ENCODE measurements at places on chromosomes 4 and X.

DNA sequence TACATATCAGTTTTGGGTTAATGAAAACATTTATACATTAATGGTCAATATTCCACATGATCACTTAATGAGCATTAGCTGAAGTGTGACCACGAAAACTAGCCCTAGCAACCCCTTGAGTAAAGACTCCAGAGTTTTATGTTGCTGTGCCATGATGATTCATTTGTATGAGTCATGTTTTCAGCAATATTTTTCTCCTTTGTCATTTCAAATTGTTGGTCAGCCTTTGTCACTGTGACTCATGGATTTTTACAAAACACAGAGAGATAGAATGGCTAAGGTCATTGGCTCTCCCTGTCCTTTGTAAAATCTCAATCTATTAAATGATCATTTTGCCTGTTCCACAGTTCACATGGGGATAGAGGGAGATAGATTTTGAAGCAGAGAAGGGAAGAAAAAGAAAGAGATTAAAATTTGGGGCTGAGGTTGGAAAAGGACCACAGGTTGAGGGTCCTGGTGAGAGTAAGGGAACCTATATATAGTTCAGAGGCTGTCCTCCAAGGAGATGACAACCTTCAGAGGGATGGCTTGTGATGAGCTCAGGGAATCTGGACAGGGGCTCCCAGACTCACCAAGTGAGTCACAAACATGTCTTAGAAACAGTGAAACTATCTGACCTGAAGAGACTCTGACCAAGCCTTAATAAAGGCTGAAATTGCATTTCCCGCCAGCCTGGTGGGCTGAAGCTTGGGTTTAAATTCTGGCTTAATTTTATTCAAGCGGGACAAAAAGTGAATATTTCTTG is 25.6 kb downstream of the NR0B1 start:
- no peak for DNase-seq

DNA sequence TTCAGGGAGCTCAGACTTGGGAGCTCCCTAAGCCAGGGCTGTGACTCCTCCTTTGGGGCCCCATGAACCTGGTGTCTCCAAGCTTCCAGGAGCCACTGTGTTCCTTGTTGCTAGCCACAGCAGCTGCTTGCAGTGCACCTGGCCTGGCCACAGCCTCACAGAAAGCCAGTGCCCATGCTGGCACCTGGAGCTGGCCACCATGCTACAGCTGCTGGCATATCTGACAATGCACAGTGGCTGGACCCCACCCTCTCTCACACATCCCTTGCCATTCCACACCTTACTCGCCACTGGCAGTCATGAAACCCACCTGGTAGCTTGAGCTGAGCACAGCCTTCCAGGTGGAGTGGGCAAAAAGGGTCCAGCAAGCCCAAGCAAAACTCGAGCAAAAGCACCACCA is 441.7 kb downstream of the ARAP2 start:
- no peak for DNase-seq

DNA sequence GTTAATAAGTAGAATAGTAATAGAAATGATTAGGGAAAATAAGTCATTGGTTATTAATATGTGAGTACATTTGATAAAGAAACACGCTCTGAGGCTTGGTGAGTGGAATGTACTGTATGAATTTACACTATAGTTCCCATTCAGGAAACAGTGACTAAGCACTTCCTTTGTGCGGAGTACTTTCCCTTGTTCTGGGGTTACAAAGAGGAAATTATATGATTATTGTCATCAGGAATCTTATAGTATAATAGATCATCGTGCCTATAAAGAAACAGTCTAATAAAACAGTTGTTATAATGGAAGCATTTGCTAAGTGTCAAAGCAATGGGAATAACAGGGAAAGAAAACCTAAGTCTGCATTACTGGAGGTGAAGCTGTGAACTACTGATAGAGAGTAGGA is 138.0 kb downstream of the RPA4 start:
- no peak for DNase-seq

GRCh38 chr4:3228881-3229280 is 20.1 kb upstream of the MSANTD1 start:
- no peak for DNase-seq

GRCh38 chrX:123157586-123157985 is 26.5 kb upstream of the GRIA3 start:
- DNase-seq: no peak

DNA sequence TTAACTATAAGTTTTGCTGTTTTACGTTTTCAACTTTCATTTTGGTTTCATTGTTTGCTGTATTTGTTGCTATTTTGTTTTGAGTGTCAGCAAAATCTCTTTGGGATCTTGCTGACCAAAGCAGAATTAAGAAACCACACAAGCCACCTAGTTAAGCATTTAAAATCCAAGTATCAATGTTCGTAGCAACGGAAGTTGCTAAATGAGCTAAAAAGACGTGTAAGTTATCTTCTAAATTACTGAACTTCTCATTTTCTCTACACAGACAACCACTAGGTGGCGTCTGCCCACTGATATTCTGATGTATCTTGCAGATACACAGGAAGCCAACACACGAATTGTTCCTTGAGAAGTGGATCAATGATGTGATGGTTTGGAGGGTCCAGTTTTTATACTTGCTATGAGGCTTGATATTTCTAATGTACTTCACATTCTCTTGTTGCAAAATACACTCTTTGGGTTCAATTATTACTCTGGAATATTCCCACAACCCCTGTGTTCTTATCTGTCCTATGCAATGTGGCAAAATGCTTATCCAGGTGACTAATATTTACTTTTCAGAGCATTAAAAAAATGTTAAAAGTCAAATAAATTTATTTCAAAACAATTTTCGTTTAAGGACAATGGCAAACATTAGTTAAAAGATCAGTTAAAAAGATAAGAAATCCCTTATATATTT is 250.5 kb downstream of the TECRL start:
- DNase-seq: no peak

DNA sequence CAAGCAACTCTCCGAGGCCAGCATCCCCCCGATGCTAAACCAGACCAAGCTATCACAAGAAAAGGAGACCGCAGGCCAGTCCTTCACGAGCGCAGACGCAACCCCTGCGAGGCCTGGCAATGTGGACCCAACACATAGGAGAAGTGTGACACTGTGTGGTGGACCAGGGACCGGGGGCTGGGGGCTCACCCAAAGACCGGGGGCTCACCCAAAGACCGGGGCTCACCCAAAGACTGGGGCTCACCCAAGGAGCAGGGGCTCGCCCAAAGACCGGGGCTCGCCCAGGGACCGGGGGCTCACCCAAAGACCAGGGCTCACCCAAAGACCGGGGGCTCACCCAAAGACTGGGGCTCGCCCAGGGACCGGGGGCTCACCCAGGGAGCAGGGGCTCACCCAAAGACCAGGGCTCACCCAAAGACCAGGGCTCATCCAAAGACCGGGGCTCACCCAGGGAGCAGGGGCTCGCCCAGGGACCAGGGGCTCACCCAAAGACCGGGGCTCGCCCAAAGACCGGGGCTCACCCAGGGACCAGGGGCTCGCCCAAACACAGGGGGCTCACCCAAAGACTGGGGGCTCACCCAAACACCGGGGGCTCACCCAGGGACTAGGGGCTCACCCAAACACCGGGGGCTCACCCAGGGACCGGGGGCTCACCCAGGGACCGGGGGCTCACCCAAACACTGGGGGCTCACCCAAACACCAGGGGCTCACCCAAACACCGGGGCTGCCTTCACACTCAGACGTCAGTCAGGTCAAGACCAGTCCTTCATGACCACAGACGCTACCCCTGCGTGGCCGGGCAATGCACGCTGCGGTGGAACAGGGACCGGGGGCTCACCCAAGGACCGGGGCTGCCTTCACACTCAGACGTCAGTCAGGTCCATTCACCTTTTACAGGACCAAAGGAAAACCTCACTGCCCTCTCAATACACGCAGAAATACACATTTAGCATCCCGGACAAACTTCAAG is 32.9 kb downstream of the PPP2R3B start:
- DNase-seq: no peak

GRCh38 chr4:180160195-180160983 is 2082.8 kb upstream of the TENM3 start:
- DNase-seq: no peak

DNA sequence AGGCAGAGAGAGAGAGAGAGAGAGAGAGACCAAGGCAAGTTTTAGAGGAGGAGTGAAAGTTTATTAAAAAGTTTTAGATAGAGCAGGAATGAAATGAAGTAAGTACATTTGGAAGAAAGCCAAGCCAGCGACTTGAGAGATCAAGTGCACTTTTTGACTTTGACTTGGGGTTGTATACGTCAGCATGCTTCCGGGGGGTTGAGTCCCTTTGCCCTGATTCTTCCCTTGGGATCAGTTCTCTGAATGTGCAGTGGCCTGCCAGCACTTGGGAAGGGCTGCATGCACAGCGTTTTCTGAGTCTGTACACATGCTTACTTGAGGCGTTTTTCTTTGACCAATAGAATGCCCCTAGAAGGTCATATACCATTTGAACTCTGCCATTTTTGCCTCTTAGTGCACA is 400.5 kb downstream of the PDGFC start:
- no peak for DNase-seq

- DNase-seq: no peak
Observed at GRCh38 chrX:13695601-13696115, 6.7 kb downstream of the RAB9A start.

DNA sequence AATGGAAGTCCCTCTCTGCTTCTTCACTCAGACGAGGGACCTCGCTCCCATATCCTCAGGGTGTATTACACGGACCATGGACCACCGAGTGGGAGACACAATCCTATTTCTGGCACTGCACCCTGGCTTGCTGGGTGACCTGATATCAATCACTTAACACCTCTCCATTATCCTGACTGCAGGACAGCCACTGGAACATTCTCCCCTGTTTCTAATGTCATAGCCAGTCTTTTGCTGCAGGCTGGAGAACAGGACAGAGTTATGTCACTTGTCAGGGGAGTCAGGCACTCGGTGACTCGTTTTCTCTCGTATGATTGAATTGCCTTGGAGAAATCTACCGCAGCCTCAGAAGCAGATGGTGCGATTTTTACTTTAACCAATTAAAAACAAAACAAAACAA is 219.1 kb upstream of the IGFBP7 start:
- no peak for DNase-seq

DNA sequence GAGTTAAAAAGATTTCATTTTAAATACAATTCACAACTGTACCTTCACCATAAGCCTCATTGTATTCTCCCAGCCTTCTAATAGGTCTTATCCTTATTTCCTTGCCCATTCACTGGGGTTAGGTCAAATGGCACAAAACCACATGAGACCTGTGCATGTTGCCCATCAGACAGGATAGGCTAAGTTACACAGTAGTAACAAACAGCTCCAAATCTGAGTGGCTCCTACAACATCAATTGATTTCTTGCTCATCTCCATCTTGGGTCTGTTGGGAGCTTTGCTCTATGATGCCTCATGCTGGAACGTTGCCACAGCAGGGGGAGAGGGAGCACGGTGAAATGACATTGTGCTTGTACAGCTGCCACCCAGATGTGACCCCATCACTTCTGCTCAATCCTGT is 70.6 kb downstream of the DHX15 start:
- no peak for DNase-seq

DNA sequence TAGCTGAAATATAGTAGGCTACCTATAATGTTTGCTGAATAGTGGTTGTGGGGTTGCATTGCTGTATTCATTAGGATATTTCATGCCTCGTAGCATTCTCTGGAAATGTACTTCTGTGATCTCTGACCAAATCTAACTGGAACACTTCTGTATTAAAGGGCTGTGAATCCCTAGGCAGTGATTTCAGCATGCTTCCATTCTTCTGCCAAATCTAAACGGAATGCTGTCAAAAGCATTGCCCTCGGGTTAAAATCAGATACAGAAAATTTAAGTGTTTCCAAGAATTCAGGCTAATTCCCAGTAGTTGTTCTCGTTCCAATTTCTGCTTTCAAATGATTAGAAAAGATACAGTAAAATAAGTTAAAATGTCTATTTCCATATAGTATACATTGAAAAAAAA is 1847.5 kb upstream of the IGFBP7 start:
- no peak for DNase-seq

DNA sequence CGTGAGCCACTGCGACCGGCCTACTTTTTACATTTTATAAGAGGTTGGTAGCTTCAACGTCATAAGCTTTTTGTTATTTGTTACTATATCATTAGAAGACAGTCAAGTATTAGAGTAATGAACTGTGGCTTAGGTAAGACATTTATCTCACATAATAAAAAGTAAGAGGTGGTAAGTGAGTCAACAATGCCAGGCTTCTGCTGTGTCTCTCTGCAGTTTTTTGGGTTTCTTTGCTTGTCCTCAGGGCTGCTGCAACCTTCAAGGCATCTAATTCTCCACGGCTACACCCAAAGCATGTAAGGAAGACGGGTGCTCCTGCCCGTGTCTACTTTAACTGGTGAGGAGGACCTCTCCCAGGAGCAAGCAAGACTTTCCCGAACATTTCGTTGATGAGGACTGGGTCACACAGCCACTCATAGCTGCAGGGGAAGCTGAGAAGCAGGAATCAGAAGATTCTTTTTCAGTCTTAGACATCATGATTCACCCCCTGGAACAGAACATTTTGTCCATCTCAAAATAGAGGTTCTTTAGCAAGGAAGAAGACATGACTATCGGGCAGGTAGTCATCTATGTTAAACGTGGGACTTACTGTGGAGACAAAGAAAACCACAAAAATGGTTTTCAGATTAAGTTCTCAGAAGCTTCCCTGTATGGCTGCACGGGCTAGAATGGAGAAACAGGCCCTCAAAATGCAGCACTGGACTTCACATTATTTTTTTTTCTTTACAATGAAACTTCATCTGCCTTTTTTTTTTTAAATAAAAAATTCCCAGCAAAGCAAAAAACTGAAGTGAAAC is 13.0 kb upstream of the RHOH start:
- no peak for DNase-seq

DNA sequence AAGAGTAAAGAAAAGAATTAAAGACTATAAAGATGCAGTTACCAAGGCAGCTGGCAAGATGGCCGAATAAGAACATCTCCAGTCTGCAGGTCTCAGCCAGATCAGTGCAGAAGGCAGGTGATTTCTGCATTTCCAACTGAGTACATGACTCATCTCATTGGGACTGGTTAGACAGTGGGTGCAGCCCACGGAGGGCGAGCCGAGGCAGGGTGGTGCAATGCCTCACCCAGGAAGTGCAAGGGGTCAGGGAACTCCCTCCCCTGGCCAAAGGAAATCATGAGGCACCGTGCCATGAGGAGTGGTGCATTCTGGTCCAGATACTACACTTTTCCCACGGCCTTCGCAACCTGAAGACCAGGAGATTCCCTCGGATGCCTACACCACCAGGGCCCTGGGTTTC is 20.5 kb downstream of the SPIN4 start:
- DNase-seq: no peak

DNA sequence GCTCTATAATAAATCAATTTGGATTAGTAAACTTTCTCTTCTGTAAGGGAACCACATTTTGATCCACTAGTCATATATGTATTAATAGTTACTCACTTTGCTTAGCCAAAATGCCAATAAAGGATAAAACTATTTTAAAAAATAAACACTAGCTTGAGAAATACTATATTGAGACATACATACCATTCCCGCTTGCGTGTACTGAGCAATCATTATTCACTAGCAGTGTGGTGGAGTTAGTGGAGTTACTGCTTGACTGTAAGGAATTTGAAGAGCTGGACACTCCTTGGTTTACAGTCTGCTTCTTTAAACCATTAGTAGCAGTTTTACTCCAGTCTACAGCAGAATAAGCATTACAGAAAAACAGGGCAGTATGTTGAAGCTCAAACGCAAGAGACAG is 10.8 kb upstream of the PHKA2 start:
- DNase-seq: no peak

- DNase-seq: no peak
Observed at GRCh38 chr4:26208237-26208994, 112.4 kb upstream of the RBPJ start.

GRCh38 chr4:47444031-47444430 is 19.5 kb downstream of the COMMD8 start:
- no peak for DNase-seq

- DNase-seq: no peak
Observed at GRCh38 chr4:123340381-123340701, 56.3 kb upstream of the SPRY1 start.

GRCh38 chrX:30015440-30015839 is 199.9 kb upstream of the MAGEB2 start:
- DNase-seq: no peak

Data from T-helper 2 cell (primary cell).